Activated CD8-positive, alpha-beta T cell treated with anti-CD3 and anti-CD28 coated beads for 36 hours (primary cell): ENCODE measurements at places on chromosomes 12 and 14.
A peak's percentile ranks its signal among the peaks of the same experiment; 100 is the strongest.

GRCh38 chr14:22555384-22556011, 33.5 kb downstream of the DAD1 start:
- peak; percentile 83 for DNase-seq

GRCh38 chr14:105605464-105606304, 79.3 kb downstream of the TMEM121 start:
- no peak for DNase-seq

- DNase-seq, result peak; percentile 94
These were observed 29.1 kb downstream of the SH2B3 start for GRCh38 chr12:111434680-111435338.

DNA sequence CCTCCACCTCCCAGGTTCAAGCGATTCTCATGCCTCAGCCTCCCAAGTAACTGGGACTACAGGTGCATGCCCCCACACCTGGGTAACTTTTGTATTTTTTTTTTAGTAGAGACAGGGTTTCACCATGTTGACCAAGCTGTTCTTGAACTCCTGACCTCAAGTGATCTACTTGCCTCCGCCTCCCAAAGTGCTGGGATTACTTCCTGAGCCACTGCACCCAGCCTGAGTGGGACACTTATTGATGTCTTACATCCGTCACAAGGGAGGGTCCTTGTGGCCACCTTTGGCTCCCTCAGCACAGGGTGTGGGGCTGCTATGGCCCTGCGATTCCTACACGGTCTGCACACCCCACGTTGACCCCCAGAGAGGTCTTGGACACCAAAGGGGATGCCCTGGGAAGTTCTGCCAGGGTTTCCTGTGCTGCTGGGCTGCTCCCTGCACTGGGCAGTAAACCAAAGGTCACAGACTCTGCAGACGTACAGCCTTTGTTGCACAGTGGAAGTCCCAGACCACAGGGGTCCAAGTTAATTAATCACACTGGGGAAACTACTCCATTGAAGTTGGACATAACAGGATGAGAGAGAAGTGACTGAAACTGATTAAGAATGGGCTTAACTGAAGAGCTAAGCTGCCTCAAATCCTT, 95.7 kb downstream of the SAMD4A start:
- DNase-seq, result no peak

DNA sequence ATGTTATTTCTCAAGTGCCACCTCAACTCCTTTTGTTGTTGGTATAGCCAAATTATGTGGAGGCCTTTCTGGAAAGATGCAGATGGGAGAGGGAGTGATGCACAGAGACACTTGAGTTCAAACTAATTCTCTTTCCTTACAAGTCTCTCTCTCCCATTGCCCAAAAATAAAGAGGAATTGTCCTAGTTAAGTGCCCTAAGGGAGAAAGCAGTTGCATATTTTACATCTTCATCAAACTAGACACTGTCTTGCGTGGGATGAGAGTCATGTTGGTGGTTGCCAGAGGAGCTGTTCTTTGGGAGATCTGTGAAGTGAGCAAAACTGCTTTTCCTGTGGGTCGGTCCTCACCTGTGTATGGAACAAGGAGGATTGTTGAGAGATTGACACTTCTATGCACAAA, 72.2 kb downstream of the EP400 start:
- no peak for DNase-seq

DNA sequence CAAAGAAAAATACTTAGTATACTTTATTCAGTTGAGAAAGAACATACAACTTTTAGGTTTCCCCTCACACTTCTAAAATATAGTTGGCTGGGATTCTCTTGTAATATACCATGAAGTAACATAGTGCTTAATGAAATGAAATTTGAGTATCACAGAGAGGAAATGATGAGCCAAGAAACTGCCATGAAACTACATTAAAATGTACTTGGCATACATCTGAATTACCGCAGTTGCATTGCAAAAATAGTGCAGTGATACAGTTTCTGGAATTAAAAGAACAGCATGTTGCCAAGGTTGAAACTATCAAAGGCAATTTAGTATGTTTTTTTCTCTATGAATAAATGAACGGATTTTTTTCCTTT, 389.2 kb downstream of the TMEM117 start:
- DNase-seq, result no peak

DNA sequence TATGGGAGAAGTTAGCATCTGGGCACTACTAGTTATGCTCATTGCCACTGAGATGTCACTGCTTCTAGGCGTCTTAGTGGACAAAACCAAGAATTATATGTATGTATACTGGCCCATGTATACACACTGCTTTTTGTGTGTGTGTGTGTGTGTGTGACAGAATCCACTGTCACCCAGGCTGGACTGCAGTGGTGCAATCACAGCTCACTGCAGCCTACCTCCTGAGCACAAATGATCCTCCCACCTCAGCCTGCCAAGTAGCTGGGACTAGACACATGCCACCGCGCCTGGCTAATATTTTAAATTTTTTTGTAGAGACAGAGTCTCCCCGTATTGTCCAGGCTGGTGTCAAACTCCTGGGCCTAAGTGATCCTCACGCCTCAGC, 25.2 kb downstream of the LIMA1 start:
- no peak for DNase-seq

GRCh38 chr12:58602736-58603135, 317.6 kb downstream of the LRIG3 start:
- DNase-seq, result no peak

DNA sequence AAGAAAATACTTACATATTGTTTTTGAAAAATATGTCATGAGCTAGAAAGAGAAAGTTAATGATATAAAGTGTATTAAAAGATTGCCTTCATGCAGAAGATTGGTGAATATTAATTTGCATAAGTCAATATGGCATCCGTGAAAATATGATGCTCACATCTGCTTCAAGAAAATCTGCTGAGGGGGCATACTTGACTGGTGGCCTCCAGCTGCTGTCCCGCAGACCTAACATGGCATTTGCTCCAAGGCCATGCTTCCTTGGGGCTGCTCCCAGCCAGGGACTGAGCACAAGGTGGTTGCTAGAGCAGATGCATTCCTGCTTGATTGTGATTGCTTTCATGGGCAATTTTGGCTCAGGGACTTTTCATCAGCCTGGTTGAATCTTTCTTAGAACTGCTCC, 133.8 kb downstream of the TTC6 start:
- no peak for DNase-seq

- no peak for DNase-seq
These were observed 1277.4 kb downstream of the LRFN5 start for GRCh38 chr14:42884100-42884499.

GRCh38 chr14:69693145-69693544, 73.8 kb upstream of the SRSF5 start:
- no peak for DNase-seq
